ENCODE measurements at places on chromosomes 5 and 9. TPM values are rescaled to one million over a fixed set of nuclear protein-coding genes. Genes with fewer than 3 reads are reported as not detected.

GRCh38 chr5:139925650-139926640, 117.2 kb downstream of the NRG2 start:
- DNase-seq, result peak; percentile 48

- DNase-seq, result no peak
These were observed 203.3 kb upstream of the CDH9 start for GRCh38 chr5:27241564-27242257.

GRCh38 chr5:77893225-77893860, 117.2 kb upstream of the TBCA start:
- DNase-seq, result no peak

DNA sequence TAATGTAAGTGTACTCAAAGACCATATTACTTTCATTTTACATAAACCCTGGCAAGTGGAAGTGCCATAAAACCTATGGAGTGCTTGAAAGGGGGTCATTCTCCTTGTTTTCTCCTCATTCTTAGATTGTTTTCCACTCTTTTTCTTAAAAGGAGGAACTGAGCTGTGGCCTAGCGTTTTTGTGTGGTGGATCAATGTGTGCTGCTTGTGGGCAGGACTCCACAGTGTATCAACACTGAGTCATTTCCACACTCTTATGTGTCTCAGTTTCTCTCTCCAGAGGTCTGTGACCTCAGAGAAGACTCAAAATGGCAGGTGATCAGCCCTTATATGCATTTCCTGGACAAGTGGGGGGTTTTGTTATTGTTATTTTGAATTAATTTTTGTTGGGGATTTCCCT, 516.1 kb upstream of the CDH10 start:
- DNase-seq, result no peak

DNA sequence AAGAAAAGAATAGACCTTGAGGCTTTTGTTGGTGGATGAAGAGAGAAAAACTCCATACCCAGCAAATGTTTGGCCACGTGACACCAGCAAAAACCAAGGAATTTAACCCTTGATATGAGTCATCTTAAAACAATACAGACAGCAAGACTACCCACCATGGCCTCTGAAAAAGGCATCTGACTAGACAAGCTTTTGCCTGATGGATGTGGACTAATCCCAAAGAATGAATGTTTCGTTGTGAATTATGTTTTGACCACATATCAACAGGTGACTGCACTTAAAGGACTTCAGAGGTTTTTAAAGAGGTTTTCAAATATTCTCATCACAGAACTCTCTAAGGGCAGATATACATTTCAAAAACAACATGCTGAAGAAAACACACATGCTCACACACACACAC, 33.0 kb upstream of the SLC1A3 start:
- no peak for DNase-seq

- no peak for DNase-seq
These were observed 76.6 kb downstream of the RORB start for GRCh38 chr9:74573640-74574191.

DNA sequence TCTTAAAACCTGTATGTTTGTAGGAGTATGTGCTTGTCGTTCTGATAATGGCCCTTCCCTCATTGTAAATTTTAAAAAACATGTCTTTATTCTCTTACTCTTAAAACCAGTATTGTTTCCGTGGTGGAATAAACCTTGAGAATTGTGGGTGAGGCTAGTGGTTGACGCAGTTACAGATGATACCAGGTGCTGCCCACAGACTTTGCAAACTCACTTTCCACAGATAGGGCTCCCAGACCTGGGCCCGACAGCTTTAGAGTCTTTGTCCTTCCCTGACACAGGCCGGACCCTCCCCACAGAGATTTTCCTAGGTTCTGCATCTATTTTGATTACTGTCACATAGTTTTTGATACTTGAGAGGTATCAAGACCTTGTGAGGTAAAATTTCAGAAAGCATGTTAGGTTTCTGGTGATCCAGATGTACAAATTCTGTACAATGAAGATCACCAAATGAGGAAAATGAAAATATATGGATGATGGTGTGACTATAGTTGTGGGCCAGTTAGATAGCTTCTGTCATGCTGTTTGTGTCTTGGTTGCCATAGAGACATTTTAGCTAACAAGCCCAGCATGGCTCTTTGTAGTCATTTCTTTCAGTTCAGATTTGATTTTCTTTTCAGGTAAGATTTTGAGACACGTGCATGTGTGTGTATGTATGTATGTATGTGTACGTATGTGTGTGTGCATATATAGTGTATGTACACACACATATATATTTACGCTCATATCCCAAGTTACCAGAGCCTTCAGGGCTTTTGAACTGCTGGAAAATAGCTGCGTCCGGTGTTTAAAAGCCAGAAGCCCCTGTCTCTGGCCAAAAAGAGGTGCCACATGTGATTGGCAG, 33.8 kb downstream of the DMRT1 start:
- no peak for DNase-seq

GRCh38 chr5:53397845-53398244, 82.6 kb upstream of the FST start:
- no peak for DNase-seq

- no peak for DNase-seq
These were observed 19.0 kb downstream of the GFPT2 start for GRCh38 chr5:180334176-180334575.

DNA sequence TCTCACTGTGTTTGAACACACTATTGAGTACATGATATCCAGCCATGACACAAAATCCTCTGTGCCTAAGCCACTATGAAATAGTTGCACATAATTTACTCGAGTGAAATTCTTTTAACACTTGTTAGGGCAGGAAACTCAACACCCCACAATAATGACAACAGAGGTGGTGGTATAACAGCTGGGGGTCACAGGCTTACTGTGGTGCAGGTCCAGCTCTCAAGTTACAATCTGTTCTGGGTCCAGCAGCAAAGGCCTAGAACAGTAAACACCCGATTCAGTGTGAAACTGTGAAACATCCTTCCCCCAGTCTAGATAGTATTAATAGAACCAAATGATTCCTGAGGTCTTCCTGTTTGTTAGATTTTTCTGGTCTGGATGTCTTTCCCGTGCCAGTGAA, 102.9 kb upstream of the APC start:
- DNase-seq, result no peak

DNA sequence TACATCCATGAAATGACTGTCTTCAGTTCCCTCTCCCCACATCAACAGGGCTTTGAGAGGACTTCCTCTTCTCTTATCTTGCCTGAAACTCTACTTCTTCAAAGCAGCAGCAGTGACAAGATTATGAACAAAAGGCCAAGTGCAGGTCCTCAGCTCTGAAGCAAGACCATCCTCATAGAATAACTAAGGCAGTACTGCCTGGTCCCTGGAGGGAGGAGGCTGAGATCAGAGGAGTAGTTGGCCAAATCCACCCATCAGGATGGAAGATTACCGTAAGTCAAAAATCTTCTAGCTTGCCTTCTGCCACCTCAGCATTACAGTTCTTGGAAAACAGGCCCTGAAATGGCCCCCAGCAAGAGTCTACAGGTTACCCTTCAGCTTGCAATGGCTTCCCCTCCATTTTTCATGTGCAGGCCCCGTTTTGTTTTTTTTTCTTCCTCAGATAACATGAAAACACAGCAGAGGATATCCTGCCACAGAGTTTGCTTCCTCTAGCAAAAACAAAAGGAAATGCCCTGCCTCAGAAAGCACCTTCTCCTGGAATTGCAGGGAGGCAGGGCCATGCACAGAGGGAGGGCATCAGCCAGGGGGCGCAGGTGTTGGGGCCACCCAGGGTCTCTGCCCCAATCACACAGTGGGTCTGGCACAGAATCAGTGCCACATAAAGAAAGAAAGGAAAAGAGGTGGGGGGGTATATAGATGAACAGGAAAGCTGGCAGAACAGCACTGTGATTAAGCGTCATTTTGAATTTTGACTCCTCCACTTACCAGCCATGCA, 40.0 kb downstream of the KLHL3 start:
- peak; percentile 77 for DNase-seq

DNA sequence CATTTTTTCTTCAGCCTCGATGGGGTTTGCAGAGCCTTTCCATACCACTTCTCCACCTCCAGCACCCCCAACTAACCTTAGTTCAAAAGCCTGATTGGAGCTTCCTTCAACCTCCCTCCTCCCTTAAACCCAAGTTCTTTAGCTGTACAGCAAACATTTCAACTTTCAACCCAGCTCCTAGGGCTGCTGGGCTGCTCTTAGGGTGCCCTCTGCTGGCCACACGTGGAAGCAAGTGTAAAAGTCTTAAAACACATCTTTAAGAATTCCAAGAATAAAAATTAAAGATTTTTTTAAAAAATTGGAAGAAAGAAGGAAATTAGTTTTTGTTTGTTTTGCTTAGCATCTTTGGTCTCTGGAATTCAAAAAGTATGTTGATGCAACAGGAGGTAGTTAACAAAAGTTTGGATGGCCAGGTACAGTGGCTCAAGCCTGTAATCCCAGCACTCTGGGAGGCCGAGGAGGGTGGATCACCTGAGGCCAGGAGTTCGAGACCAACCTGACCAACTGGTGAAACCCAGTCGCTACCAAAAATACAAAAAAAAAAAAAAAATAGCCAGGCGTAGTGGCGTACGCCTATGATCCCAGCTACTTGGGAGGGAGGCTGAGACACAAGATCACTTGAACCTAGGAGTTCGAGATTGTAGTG, 15.5 kb upstream of the HSD17B3 start:
- peak; percentile 79 for DNase-seq

DNA sequence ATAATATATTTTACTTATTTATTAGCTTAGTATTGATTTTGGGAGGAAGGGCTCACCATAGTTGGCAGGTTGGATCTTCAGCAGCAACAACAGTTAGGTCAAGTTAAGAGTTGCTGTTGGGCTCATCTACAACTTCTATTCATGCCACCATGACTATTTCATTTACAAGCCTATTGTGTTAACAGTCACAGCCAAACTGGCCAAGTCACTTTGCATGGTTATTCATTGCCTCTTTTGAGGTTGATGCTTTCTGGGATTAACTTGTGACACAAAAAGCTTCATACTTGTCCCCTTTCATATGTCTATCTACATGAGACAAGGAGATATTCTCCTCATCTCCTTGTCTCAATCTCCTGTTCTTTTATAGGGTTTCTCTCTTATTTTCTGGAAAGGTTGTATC, 98.3 kb downstream of the WDR70 start:
- DNase-seq, result no peak

DNA sequence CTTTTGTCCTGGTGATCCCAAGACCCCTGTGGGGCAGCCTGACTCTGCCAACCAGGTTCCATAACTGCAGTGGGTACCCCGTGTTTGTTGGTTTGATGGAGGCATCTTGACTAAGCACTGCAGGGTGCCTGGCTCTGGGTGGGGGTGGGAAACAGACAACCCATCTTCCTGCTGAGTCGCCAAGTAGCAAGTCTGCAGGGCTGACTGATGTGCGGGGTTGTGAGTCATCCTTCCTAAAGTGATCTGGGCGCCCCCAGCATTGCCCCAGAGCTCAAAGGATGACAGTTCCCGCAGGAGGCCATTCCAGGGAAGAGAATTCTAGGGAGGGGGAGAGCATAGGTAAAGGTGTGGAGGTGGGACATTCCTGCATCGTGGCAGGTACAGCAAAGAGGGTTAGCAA, 23.5 kb downstream of the DAB2IP start:
- no peak for DNase-seq

DNA sequence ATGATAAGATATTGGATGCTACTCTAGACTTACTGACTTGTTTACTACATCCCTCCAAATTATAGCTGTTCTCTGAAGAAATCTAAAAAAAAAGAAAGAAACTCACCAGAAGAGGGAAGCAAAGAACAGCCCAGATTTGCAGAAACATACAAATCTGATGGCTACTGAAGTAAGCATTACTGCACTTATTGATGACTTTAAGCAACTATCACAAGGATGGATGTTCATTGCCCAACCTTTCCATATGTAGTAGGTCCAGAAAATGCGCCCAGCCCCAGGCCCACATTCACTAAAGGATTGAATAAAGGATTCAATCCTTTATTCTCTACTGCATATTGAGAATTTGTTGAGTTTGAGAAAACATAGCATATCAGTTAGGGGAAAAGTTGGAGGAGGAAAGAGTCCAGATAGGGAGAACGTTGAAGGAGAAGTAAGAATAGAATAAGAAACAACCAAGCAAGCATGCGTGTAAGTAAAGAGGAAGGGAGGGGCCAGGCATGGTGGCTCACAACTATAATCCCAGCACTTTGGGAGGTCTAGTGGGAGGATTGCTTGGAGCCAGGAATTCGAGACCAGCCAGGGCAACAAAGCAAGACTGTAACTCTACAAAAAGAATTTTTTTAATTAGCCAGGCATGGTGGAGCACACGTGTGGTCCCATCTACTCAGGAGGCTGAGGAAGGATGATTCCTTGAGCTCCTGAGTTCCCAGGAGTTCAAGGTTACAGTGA, 33.8 kb upstream of the DTWD2 start:
- DNase-seq, result peak; percentile 64

GRCh38 chr5:138955671-138956295, 80.6 kb upstream of the LRRTM2 start:
- no peak for DNase-seq

DNA sequence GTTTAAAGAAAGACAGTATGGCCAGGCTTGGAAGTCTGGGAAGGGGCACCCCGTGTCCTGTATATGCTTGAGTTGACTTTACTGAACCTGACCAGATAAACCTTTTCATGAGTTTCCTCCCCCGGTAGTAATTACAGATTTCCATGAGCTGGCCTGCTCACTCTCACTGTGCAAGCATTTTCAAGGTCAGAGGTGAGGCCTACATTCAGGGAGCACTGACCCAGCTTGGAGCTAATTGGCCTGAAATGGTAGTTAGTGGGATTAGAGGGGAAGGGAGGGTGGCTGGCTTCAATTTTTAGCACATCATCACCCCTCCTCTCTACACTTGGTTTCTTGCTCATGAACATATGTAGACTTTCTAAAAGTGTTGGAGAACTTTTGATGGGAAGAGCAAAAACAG, 99.2 kb downstream of the PSAT1 start:
- no peak for DNase-seq

GRCh38 chr5:124044613-124045012, 532.6 kb downstream of the CSNK1G3 start:
- DNase-seq, result no peak

GRCh38 chr9:134231330-134231745, 67.0 kb upstream of the RNU6ATAC start:
- no peak for DNase-seq

GRCh38 chr5:145483212-145483611, 351.9 kb downstream of the PRELID2 start:
- DNase-seq, result no peak

TAF11L10 gene
- total RNA-seq, result not detected

TIMD4 gene
- total RNA-seq, result 15.1 TPM

DBH gene
- total RNA-seq, result not detected

PPP3R2 gene
- total RNA-seq, result not detected

QRFP gene
- total RNA-seq, result not detected

INSL6 gene
- not detected for total RNA-seq

TAL2 gene
- total RNA-seq, result not detected

NMUR2 gene
- not detected for total RNA-seq

CD72 gene
- total RNA-seq, result 8.1 TPM

SLC36A3 gene
- total RNA-seq, result not detected

HAVCR2 gene
- 70.0 TPM for total RNA-seq

DAB2 gene
- total RNA-seq, result not detected

ELOVL7 gene
- total RNA-seq, result 1.1 TPM
